ENCODE measurements at places on chromosomes 3 and 15.

GRCh38 chr3:111769992-111770352 lies 89.1 kb upstream of the PHLDB2 start:
- no peak for DNase-seq

DNA sequence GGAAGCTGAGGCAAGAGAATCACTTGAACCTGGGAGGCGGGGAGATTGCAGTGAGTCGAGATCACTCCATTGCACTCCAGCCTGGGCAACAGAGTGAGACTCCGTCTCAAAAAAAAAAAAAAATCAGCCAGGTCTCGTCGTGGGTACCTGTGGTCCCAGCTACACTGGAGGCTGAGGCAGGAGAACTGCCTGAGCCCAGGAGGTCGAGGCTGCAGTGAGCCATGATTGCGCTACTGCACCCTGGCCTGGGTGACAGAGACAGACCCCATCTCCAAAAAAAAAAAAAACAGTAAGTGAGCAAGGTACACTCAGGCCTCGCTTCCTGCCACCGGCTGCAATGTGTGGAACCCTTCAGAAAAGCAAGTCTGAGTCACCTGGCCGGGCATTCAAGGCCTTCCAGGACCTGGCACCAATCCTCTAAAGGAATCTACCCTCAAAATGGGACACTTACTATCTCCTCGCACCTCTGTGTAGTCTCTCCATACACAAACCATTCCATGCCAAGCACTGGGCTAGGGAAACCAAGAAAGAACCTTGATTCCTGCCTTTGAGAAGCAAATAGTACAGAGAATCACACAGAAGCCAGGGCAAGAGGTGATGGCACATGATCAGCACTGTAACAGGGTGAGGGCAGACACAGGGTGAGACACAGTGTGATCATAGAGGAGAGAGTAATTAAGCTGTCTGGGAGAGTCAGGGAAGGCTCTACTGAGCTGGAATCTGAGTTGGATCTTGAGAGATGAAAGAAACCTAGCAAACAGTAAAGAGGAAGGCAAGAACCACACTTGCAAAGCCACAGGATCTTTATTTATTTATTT lies 9.7 kb downstream of the SCAMP2 start:
- no peak for DNase-seq

DNA sequence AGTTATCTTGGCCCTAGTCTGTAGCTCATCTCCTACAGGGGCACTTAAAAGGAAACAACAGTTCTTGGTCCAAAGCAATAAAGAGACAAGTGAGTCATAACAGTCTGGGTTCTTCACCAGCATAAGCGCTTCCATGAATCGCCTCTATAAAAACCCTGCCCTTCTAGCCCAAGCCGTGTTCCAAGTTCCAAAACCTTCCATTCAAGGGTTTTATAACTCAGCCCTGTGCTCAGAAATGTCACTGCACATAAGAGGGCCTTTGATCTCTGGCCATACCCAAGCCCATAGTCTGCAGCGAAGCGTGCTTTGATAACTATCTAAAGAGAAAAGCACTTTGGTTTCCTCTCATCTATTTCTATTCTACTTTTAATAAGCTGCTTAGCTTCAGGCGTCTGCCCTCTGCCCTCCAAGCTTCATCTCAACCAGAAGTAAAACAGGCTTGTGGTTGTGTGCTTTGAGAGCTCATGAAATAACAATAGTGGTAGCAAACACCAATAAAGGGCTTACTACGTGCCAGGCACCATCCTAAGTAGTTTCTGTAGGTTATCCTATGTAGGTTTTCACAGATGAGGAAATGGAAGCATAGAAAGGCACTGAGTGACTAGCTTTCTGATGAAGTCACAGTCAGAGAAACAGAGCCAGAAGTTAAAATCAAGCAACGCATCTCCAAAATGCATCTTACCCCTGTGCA lies 64.0 kb upstream of the AKAP13 start:
- DNase-seq, result peak; percentile 38

GRCh38 chr3:182420741-182421140 lies 372.6 kb upstream of the ATP11B start:
- DNase-seq, result no peak

DNA sequence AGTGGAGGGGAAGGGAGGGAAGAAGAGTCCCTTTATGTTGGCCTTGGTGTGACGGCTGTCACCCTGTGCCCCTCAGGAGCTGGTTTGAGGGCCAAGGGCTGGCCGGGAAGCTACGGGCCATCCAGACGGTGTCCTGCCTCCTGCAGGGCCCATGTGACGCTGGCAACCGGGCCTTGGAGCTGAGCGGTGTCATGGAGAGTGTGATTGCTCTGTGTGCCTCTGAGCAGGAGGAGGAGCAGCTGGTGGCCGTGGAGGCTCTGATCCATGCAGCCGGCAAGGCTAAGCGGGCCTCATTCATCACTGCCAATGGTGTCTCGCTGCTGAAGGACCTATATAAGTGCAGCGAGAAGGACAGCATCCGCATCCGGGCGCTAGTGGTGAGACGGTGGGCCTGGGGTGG lies 8.1 kb upstream of the RCCD1 start:
- DNase-seq, result no peak
